ENCODE measurements at places on chromosomes 11 and 22. TPM values are rescaled to one million over a fixed set of nuclear protein-coding genes. Genes with fewer than 3 reads are reported as not detected.

CRYBB3 gene
- not detected for total RNA-seq

CD3G gene
- 118 TPM for total RNA-seq

IL17REL gene
- total RNA-seq, result 0.14 TPM

DTX4 gene
- 0.16 TPM for total RNA-seq

NCAM1 gene
- total RNA-seq, result 0.47 TPM

HTR3A gene
- total RNA-seq, result not detected

AIFM3 gene
- 0.25 TPM for total RNA-seq

ASRGL1 gene
- total RNA-seq, result 6.7 TPM

GALNT18 gene
- 7.4 TPM for total RNA-seq

PPP2R5B gene
- total RNA-seq, result 21.2 TPM

NTM gene
- total RNA-seq, result not detected

CRACR2B gene
- 2.1 TPM for total RNA-seq

MPPED2 gene
- total RNA-seq, result not detected

SCT gene
- total RNA-seq, result not detected

CNTN5 gene
- not detected for total RNA-seq

C22orf23 gene
- total RNA-seq, result not detected

ANO5 gene
- not detected for total RNA-seq

CCDC85B gene
- 68.8 TPM for total RNA-seq

ENTHD1 gene
- 0.34 TPM for total RNA-seq

CD3E gene
- total RNA-seq, result 372 TPM

Data from activated CD8-positive, alpha-beta T cell treated with anti-CD3 and anti-CD28 coated beads for 36 hours (primary cell).